ENCODE measurements at places on chromosomes 7 and 10.

GRCh38 chr10:74786126-74786525 lies 40.3 kb upstream of the KAT6B start:
- DNase-seq: no peak

GRCh38 chr10:86364491-86365345 lies 1.9 kb downstream of the GRID1 start:
- DNase-seq: no peak

- DNase-seq: no peak
These were observed 48.2 kb upstream of the LOXL4 start for GRCh38 chr10:98316170-98316569.

- no peak for DNase-seq
These were observed 40.3 kb upstream of the GTF2I start for GRCh38 chr7:74617180-74617744.

DNA sequence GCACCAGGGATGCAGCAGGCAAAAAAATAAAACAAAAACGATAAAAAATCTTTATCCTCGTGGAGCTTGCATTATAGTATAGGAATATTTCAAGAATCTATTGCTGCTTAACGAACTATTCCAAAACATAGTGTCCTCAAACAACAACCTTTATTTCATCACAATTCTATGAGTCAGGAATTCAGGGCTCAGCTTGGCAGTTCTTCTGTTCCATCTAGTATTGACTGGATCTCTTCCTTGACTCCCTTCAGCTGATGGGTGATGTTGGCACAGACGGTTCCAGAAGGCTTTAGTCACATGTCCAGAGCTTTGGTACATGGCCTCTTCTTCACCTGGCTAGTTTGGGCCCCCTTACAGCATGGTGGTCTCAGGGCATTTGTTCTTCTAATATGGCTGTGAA lies 88.0 kb downstream of the RTKN2 start:
- DNase-seq: no peak

- no peak for DNase-seq
These were observed 94.3 kb upstream of the AGBL3 start for GRCh38 chr7:134891696-134892678.

Measured in forelimb muscle (tissue), 1 donor.